ENCODE measurements at places on chromosomes 2 and 18.

DNA sequence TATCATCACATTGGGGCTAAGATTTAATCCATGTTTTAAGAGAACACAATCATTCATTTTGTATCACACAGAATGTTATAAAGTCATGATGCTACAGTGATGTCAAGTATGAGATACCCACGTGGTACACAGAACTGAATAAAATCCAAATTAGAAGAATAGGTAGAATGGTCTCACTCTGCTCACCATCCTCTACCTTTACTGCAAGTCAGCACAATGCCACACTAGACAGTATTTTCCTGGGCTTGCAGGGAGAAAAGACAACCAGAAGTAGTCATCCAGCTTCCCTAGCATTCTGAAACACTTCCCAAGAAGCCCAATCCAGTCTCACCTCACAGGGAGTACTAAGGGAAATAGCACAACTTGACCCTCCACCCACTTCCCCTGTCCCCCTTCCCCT lies 856.2 kb upstream of the NRXN1 start:
- DNase-seq, result no peak

DNA sequence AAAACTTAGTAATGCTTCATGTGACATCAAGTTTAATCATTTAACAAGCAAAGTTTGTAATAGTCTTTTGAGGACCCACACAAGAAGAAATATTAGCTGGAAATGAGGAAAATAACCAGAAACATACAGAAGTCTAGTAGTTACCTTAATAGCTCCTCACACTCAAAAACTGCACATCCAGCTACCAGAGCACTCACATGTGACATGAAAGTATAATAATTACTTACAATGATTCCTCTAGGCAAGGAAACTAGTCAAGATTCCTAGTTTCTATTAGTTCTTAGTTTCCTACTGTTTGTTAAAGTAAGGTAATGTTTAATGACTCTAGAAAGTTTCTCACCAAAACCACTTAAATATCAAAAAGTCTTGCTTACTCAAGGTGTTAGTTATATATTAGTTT lies 335.8 kb downstream of the RAD51AP2 start:
- no peak for DNase-seq

GRCh38 chr18:30944773-30945417 lies 97.6 kb downstream of the DSC3 start:
- DNase-seq, result no peak

GRCh38 chr2:96891591-96892333 lies 21.9 kb upstream of the SEMA4C start:
- no peak for DNase-seq

DNA sequence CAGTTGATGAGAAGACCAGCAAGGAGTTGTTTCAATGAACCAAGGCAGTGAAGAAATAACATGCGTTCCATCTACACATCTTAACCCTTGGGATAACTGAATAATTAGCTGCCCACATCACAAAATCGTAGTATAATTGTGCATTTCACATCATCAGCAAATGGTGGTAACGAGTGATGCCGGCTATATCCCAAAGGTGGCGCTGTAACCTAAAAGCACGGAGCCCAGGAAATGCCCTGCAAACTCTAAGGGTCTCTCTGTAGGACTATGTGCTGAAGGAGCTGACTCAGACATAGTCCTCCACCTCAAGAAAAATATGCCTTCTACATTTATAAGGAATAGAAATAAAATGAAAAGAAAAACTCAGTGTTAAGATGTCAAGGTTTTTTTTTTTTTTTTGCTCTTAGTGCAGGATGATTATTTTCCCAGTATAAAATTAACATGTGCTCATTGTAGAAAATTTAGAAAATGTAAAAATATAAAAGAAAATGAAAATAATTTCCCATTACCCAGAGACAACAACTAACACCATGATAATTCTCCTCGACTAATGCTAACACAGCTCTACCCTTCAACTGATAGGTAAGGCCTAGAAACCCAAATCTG lies 23.1 kb upstream of the DSG3 start:
- DNase-seq, result no peak

GRCh38 chr2:236949089-236949905 lies 136.4 kb upstream of the COPS8 start:
- no peak for DNase-seq

- no peak for DNase-seq
Measured at GRCh38 chr2:222736301-222736700, 64.8 kb downstream of the MOGAT1 start.

DNA sequence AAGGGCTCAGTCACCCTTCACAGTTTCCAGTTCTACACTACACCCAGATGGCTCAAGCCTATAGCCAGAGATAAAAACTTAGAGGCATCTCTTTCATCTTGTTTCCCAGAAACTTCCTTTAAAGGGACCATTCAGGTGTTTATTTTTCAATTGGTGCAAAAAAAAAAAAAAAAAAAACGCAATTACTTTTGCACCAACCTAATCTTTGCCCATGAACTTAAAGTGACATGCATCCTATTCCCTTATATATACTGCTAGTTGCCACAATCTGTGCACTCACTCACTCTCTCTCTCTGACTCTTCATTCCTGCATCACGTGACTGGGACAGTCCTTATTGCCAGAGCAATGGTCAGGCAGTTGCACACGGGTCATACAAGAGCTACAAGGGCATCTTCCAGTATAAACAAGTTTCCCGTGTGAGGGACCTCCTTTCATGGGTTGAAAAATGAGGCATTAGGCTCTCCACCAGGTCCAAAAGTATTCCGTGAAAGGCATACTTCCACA lies 789.4 kb downstream of the EPHA4 start:
- no peak for DNase-seq

DNA sequence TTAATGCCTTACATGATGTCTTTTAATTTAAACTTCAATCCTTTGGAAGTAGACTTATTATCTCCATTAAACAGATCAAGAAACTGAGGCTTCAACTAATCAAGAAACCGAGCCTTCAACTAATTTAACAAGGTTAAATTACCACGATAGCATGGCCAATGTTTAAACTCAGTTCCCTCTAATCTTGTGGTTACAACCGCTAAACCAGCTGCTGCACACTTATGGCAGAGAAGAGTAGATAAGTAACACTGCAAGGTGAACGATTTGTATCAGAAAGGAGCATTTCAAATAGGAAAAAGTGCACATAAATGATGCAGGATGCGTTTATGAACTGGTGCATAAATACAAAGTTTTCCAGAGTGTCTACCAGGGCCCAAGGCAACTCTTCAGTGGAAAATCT lies 144.6 kb upstream of the CAVIN2 start:
- DNase-seq, result no peak

- DNase-seq, result no peak
Measured at GRCh38 chr2:28463893-28464292, 32.0 kb upstream of the PLB1 start.

DNA sequence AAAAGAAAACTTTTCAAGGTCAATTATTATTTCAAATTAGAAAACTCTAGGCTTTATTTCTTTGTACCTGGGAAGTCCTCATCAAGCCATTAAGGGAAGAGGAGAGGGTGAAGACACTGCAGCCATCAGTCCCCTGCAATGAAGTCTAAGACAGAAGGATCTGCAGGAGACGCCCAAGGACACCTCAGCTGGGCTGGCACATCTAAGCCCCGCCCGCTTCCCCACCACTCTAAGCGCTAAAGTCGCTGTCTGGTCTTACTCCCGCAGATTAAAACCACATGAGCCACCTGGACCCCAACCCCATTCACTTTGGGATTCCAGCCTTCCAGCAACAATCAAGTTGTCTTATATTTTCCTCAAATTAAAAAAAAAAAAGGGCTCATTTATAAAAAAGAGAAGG lies 104.4 kb downstream of the AFF3 start:
- no peak for DNase-seq

DNA sequence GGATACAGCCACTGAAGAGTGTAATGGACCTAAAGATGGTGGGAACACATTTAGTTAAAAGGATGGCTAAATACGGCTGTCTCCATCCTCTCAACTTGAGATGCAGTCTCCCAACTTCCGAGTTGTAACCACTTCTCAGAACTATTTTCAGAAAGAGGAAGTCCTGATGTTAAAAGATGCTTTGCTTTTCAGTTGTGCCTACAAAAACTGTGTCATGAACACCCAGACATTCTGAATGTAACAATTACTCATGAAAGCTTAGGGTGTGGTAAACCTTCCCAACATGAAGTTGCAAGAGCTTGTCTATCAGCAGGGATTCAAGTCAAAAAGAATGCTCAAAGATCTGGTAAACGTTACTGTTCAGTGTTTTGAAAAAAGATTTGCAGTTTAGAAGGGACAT lies 147.9 kb downstream of the DOCK10 start:
- no peak for DNase-seq

DNA sequence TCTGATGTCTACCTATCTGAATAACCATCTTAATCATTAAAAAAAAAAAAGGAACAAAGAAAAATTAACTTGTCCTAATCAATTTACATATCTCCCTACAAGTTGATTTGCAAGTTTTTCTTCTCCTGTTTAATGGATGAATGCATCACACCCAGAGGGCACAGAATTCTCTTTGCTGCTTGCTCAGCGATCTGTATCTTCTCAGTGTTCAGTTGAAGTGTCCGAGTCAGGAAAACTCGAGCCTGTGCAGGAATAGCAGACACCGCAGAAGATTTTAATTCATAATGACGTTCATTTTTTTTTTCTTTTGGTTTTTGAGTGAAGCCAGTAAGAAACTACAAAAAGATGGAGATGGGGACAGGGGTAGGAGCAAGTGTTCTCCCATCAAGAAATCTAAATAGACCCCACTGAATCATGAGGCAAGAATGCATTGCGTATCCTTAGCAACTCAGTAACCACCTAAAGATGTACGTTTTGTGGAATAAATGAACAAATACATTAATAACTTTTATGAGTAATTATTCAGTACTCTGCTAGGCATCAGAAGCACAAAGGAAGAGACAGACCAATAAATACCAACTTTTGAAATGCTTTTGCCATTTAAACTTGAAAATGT lies 675.5 kb downstream of the LRP1B start:
- no peak for DNase-seq

DNA sequence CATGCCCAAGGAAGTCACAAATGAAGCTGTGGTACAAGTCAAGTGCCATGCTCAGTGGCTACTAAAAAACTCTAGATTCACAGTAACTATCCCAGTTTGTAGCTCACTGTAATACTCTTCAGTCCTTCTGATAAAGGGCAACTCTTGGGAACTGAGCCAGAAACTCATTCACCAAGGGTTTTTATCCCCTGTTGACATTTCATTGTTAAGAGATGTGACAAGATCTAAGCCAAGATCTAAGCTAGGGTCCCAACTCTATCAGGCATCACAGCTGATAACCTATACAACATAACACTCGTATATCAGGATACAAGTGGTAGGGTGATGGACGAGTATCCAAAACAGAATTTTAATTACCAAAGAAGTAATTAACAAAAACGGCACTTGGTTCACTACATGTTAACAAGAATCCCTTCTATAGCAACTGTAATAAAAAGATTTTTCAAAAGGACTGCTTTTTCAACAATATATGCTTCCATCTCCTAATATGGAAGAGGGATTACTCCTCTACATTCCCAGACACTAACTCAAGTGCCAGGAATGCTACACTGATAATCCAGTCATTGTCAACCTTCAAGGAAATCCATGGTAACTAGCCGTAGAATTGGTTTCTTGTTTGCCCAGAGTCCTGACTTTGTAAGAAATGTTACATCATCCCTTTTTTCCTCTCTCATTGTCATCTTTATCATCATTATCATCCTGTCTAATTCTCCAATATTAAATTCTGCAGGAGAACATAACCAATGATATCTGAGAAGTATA lies 111.7 kb downstream of the CDH2 start:
- DNase-seq, result no peak

- DNase-seq, result no peak
Measured at GRCh38 chr2:218214116-218214515, 2.9 kb upstream of the ARPC2 start.

DNA sequence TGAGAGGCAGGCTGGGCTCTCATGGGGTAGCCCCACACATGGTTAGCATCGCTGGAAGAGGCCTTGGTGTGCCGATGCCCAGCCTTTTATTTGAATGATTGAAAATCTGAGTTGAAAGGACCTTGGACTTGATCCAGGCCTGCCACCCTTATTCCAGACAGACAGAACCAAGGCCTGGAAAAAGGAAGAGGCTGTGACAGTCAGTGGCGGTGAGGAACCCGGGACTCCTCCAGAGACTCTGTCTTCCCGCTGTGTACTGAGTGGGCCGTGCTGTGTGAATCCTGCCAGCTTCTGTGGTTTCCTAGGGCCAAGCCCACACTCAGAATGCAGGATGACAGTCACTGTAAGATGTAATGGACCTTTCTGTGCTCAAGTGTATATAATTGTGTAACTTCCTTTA lies 218.5 kb downstream of the LDLRAD4 start:
- DNase-seq, result no peak

- no peak for DNase-seq
Measured at GRCh38 chr18:48828691-48829442, 121.9 kb downstream of the SMAD7 start.

All from stimulated activated CD8-positive, alpha-beta memory T cell treated with anti-CD3 and anti-CD28 coated beads, Interleukin-4, amount 100 ng/mL, for 1 hour (primary cell).